Activated naive CD8-positive, alpha-beta T cell treated with anti-CD3 and anti-CD28 coated beads, Interleukin-2, amount 50 U/mL, for 24 hours (primary cell): ENCODE measurements at places on chromosomes 5 and 9.
A peak's percentile ranks its signal among the peaks of the same experiment; 100 is the strongest.

DNA sequence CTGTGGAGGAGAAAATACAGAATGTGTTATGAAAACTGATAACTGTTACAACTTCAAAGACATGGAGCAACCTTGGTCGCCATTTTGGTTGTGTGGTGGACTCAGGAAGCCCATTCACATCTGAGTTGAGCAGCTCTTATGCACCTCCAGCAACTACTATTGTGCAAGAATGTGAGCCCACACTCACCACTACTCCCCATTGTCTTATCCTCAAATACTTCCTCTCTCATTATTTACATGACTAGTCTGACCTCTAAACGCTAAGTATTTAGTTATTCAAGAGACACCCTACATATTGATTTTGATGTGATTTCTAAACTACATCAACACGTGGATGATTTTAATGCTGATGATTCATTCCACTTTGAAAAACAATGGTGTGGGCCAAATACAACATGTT, 516.6 kb upstream of the CLINT1 start:
- no peak overlapping the region for H3K4me3 ChIP-seq
- H3K36me3 ChIP-seq, result no peaks in the 10 kb centered on the region
- H3K27me3 ChIP-seq, result no peaks in the 10 kb centered on the region

GRCh38 chr5:113269023-113269997, 165.5 kb downstream of the TSSK1B start:
- no peaks in the 10 kb centered on the region for H3K36me3 ChIP-seq
- no peak overlapping the region for H3K27ac ChIP-seq
- no peaks in the 10 kb centered on the region for H3K27me3 ChIP-seq

DNA sequence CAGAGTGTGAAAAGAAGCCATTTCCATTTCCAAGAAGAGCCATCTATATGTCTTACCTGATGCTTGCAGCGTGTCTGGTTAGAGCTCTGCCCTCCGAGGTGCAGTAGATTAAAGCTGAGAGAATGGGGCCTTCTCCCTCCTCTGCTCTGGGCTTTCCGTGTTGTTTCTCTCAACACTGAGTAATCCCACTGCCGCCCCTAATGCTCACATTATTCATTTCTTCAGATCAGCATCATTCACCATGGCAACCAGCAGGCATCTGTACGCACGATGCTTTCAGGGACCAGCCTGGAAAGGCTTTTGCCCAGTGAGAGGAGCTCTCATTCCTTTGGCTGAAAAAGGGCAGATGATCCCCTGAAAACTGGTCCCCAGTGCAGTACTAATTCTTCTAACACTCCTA, 79.6 kb downstream of the CYFIP2 start:
- peaks cover 59% of the 10 kb centered on the region for H3K4me1 ChIP-seq
- peaks cover 78% of the 10 kb centered on the region for H3K36me3 ChIP-seq
- peak overlapping the region; percentile 86 for H3K27ac ChIP-seq
- H3K27me3 ChIP-seq, result no peaks in the 10 kb centered on the region

DNA sequence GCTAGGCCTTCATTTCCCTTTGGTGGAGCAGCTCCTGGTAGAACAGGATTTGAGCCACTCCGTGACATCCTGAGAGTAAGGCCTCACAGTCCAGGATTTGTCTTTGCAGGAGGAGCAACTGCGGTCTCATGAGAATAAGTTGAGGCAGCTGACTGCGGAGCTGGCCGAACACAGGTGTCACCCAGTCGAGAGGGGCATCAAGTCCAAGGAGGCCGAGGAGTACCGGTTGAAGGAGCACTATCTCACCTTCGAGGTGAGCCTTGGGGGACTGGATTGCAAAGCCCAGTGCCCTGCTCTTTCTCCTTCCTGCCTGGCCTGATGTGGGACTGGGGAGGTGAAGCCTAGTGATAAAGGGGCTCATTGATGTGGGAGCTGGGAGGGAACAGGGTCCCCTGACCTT, 44.3 kb downstream of the PSD2 start:
- H3K36me3 ChIP-seq, result no peaks in the 10 kb centered on the region
- H3K27ac ChIP-seq, result no peak overlapping the region
- peaks cover 4% of the 10 kb centered on the region for H3K4me1 ChIP-seq
- peaks cover 18% of the 10 kb centered on the region for H3K27me3 ChIP-seq
- H3K4me3 ChIP-seq, result no peak overlapping the region

GRCh38 chr5:113115956-113116355, 139.4 kb downstream of the DCP2 start:
- no peaks in the 10 kb centered on the region for H3K36me3 ChIP-seq
- H3K27me3 ChIP-seq, result no peaks in the 10 kb centered on the region
- DNase-seq, result no peak
- no peak overlapping the region for H3K27ac ChIP-seq
- H3K4me1 ChIP-seq, result no peaks in the 10 kb centered on the region

GRCh38 chr5:41935544-41935943, 10.5 kb downstream of the FBXO4 start:
- no peak overlapping the region for H3K27ac ChIP-seq
- H3K4me1 ChIP-seq, result no peaks in the 10 kb centered on the region
- no peak for DNase-seq
- H3K27me3 ChIP-seq, result no peaks in the 10 kb centered on the region

DNA sequence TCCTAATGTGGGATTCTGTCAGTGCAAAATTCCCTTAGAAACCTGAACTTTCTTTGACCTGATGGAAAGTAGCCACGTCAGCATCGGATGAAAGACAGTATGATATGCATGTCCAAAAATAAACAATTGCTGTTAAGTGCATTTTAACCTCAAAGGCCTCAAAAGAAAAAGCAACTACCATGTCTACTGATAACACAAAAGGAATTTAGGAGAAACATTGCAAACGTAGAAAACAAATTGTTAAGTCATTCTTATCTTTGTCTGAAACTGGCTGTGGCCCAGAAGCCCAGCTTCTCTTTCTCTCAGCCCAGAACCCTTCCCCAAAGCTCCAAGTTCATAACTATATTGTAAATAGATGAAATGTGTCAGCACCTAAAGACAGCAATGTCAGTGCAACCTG, 11.1 kb upstream of the LHFPL2 start:
- no peak for DNase-seq
- no peaks in the 10 kb centered on the region for H3K4me1 ChIP-seq

- no peak for DNase-seq
- H3K4me1 ChIP-seq, result no peaks in the 10 kb centered on the region
- no peak overlapping the region for H3K4me3 ChIP-seq
- H3K27ac ChIP-seq, result no peak overlapping the region
- H3K36me3 ChIP-seq, result no peaks in the 10 kb centered on the region
These were observed 1090.4 kb upstream of the CDH6 start for GRCh38 chr5:30103052-30103451.

DNA sequence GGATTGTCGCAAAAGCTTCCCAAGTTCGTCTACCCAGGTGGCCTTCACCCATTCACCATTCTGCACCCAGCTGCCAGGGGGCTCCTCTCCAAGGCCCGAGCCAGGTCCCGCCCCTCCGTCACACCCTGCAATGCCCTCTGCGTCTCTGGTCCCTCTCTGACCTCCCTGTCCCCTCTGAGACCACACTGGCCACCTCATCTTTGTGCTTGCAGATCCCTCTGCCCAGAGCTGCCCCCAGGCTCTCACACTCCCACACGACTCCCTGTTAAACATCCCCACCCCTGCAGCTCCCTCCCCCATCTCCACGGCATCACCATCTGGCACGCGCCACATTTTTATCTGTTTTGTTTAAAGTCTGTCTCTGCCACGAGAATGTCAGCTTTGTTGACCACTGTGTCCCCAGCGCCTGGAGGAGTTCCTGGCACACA, 243.6 kb downstream of the PBX3 start:
- no peaks in the 10 kb centered on the region for H3K36me3 ChIP-seq
- no peaks in the 10 kb centered on the region for H3K27me3 ChIP-seq
- DNase-seq, result no peak
- H3K27ac ChIP-seq, result no peak overlapping the region

GRCh38 chr5:170746075-170746960, 37.2 kb upstream of the GABRP start:
- no peak for DNase-seq
- H3K4me1 ChIP-seq, result no peaks in the 10 kb centered on the region
- H3K36me3 ChIP-seq, result no peaks in the 10 kb centered on the region
- H3K27me3 ChIP-seq, result peaks cover 39% of the 10 kb centered on the region
- H3K4me3 ChIP-seq, result no peak overlapping the region

DNA sequence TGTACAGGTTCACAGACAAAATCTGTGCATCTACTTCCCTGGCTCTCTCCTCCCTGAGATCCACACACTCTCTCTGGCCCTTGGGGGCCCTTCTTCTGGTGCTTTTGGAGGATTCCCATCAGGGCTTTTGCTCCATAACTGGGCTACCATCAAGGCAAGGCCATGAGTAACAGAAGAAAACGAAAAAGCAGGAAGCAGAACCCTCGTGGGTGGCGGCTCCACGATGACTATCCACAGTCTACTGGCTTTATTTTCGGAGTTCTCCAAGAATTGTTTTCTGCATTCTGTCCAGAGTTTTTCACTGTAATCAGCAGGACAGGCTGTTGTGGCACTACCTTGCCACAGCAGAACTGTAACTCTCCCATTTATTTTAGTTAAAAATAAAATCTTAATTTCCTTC, 19.9 kb downstream of the PNPLA7 start:
- DNase-seq, result no peak
- peaks cover 25% of the 10 kb centered on the region for H3K4me1 ChIP-seq
- no peak overlapping the region for H3K4me3 ChIP-seq
- peaks cover 3% of the 10 kb centered on the region for H3K36me3 ChIP-seq

DNA sequence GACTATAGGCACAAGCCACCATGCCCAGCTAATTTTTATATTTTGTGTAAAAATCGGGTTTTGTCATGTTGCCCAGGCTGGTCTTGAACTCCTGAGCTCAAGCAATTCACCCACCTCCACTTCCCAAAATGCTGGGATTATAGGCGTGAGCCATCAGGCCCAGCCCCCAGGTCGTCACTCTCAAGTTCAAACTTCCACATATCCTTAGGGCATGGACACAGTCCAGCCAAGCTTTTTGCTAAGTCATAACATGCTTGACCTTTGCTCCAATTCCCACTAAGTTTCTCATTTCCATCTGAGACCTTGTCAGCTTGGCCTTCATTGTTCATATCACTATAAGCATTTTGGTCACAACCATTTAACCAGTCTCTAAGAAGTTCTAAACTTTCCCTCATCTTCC, 43.9 kb upstream of the ARAP3 start:
- DNase-seq, result no peak
- peaks cover 4% of the 10 kb centered on the region for H3K27me3 ChIP-seq
- no peak overlapping the region for H3K4me3 ChIP-seq
- no peaks in the 10 kb centered on the region for H3K4me1 ChIP-seq
- H3K36me3 ChIP-seq, result no peaks in the 10 kb centered on the region
- no peak overlapping the region for H3K27ac ChIP-seq

DNA sequence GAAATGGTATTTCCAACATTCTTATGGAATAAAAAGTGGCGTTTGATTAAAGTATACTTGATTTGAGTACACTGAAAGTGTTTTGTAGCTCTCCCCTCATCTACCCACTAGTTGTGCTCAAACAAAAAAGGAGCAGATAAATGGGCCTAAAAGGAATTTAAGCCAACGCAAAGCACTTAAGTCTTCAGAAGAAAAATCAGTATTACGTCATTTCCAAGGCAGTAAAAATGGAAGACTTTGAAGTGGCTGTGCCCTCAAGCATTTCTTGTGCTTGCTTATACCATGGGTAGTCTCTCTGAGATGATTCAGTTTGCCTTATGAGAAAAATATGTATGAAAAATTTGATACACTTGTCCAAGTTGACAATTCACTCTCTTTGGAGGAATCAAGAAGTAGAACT, 279.9 kb upstream of the CD180 start:
- no peaks in the 10 kb centered on the region for H3K36me3 ChIP-seq
- no peaks in the 10 kb centered on the region for H3K27me3 ChIP-seq
- no peak overlapping the region for H3K27ac ChIP-seq
- H3K4me1 ChIP-seq, result peaks cover 3% of the 10 kb centered on the region

- H3K36me3 ChIP-seq, result peaks cover 5% of the 10 kb centered on the region
- no peak for DNase-seq
- H3K4me3 ChIP-seq, result no peak overlapping the region
- peaks cover 3% of the 10 kb centered on the region for H3K27me3 ChIP-seq
- peaks cover 7% of the 10 kb centered on the region for H3K4me1 ChIP-seq
These were observed 409.3 kb upstream of the SLC24A2 start for GRCh38 chr9:20197976-20198685.

DNA sequence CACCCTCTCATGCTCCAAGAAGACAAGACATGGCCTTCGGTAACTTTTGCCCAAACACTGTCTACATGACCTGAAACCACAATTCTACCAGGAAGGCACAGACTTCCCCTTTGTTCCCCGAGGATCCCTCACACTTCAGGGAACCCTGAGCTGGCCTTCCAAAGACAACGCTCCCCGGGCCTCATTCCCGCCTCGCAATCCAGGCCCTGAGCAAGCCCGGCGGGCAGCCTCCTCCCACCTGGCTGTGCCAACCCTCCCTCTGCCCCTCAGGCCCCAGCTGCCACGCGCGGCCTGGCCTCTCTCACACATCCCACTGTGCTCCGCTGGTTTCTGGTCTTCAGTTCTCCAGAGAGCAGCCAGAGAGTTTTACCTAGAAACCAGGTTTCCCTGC, 7.3 kb downstream of the QSOX2 start:
- no peak overlapping the region for H3K4me3 ChIP-seq
- DNase-seq, result no peak
- peaks cover 54% of the 10 kb centered on the region for H3K4me1 ChIP-seq
- no peak overlapping the region for H3K27ac ChIP-seq
- H3K27me3 ChIP-seq, result no peaks in the 10 kb centered on the region

DNA sequence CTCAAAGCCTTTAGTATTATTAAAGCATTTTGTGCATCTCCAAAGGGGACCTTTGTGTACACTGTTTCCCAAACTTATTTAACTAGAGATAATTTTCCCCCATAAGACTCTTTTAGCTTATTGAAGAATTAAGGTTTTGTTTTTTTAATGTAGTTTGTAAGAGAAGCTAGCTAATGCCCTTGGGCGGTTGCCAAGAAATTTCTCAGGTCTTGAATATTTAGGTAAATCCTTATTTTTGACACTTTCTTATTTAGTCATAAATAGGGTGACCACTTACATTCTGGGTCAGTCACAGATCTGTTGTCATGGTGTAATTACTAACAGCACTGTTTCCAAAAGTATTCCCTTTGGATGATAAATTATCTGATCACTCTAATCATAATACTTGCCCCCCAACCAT, 27.2 kb downstream of the TNFAIP8 start:
- no peak overlapping the region for H3K4me3 ChIP-seq
- H3K4me1 ChIP-seq, result peaks cover 97% of the 10 kb centered on the region
- H3K27me3 ChIP-seq, result no peaks in the 10 kb centered on the region
- H3K36me3 ChIP-seq, result peaks cover 55% of the 10 kb centered on the region
- DNase-seq, result no peak
- peak overlapping the region; percentile 91 for H3K27ac ChIP-seq

- H3K4me3 ChIP-seq, result no peak overlapping the region
- H3K4me1 ChIP-seq, result no peaks in the 10 kb centered on the region
- H3K36me3 ChIP-seq, result no peaks in the 10 kb centered on the region
- H3K27ac ChIP-seq, result no peak overlapping the region
These were observed 1522.9 kb upstream of the WWC1 start for GRCh38 chr5:166768536-166768935.

- H3K4me3 ChIP-seq, result no peak overlapping the region
- no peak overlapping the region for H3K27ac ChIP-seq
- H3K36me3 ChIP-seq, result no peaks in the 10 kb centered on the region
- H3K27me3 ChIP-seq, result no peaks in the 10 kb centered on the region
- no peak for DNase-seq
- no peaks in the 10 kb centered on the region for H3K4me1 ChIP-seq
These were observed 62.9 kb downstream of the C9 start for GRCh38 chr5:39301406-39301805.

GRCh38 chr5:34918025-34918424, 2.5 kb downstream of the BRIX1 start:
- no peaks in the 10 kb centered on the region for H3K27me3 ChIP-seq
- H3K4me3 ChIP-seq, result no peak overlapping the region
- peaks cover 51% of the 10 kb centered on the region for H3K36me3 ChIP-seq
- H3K27ac ChIP-seq, result peak overlapping the region; percentile 12
- DNase-seq, result no peak

- no peak for DNase-seq
- H3K4me3 ChIP-seq, result no peak overlapping the region
- peaks cover 12% of the 10 kb centered on the region for H3K27me3 ChIP-seq
- no peak overlapping the region for H3K27ac ChIP-seq
- no peaks in the 10 kb centered on the region for H3K36me3 ChIP-seq
- no peaks in the 10 kb centered on the region for H3K4me1 ChIP-seq
These were observed 17.6 kb upstream of the TARS1 start for GRCh38 chr5:33423018-33423630.
